ENCODE measurements at places on chromosomes 12 and 14. TPM values are rescaled to one million over a fixed set of nuclear protein-coding genes. Genes with fewer than 3 reads are reported as not detected.

INHBC gene
- not detected for total RNA-seq

KRT3 gene
- not detected for total RNA-seq

DNA sequence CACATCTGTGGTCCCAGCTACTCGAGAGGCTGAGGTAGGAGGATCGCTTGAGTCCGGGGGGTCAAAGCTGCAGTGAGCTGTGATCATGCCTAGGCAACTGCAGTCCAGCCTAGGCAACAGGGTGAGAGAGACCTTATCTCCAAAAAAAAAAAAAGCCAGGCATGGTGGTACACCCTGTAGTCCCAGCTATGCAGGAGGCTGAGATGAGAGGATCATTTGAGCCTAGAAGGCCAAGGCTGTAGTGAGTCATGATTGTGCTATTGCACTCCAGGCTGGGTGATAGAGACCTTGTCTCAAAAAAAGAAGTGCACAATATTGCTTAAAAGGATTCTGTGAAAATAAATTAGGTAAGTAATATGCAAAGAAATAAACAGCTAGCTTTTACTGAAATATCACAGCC lies 17.0 kb downstream of the NAA25 start:
- DNase-seq, result no peak

DNA sequence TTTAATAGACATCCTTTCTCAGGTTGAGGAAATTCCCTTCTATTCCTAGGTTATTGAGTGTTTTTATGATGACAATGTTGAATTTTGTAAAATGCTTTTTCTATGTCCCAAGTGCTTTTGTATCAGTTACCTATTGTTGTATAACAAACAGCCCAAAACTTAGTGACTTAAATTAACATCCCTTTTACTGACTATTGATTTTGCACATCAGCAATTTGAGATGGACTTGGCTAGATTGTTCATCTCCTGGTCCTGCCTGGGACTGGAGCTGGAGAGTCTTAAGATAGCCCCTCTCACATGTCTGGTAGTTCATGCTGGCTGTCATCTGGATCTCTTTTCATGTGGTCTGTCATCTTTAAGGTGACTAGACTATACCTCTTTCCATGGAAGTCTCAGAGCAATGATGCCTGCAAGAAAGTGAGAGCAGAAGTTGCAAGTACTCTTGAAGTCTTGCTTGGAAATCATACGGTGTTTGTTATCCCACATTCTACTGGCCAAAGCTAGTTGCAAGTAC lies 132.6 kb downstream of the RPAP3 start:
- DNase-seq, result no peak

Data from dorsolateral prefrontal cortex (tissue), 122 donors.